ENCODE measurements at places on chromosomes 5 and 9.

DNA sequence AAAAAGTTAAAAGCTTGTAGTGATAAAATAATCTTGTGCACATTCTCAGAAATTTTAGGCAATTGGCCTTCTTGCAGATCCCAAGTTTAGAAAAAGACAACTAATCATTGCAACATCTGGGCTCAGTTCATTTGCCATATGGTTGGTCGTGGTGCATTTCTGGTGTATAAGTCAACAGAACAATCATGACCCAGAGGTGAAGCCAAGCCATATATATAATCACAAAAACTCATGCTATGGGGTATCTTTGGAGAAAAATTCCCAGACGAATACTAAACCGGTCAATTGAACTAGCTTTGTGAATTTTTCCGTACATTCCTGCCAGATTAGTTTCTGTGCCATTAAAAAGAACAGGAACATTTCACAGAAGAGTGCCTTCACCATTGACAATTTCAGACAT, 50.3 kb downstream of the FYB1 start:
- peak; percentile 93 for DNase-seq

GRCh38 chr9:123276551-123276950, 8.2 kb upstream of the STRBP start:
- DNase-seq = no peak

DNA sequence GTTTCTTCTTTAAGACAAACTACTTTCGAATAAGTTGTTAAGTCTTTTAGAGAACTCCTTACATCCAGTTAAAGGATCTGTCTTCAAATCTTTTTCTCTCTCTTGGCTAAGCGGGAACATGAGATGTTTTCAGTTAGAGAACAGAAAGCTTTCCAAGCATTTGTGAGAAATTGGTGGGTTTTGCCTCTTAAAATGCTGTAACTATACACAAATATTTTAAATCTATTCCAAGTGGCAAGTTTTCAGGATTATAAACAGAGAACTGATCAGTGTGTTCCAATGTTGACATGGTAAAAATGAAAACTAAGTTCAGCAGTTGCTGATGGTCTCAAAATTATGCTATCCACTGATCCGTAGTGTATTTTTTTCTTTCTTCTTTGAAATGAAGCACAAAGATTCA, 100.4 kb downstream of the EBF1 start:
- no peak for DNase-seq

DNA sequence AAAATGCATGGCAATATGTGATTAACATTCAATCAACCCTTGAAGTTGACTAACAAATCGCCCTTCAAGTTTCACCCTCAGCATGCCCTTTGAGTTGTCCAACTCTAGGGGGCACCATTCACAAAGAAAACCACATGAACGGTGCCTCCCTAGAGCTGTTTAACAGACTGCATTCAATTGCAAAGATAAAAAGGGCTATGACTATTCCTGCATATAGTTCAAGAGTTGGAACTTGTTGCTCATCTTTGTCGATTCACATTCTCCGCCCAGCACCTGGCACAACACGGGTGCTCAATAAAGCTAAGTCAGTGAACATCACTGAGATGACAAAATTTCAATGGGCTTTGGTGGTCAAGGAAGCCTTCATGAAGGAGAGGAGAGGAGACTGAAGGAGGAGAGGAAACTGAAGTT, 69.6 kb upstream of the SLC30A5 start:
- DNase-seq = peak; percentile 28

- no peak for DNase-seq
Measured at GRCh38 chr9:114170771-114171461, 15.6 kb downstream of the COL27A1 start.

GRCh38 chr5:167903659-167904058, 387.8 kb upstream of the WWC1 start:
- DNase-seq = peak; percentile 67

DNA sequence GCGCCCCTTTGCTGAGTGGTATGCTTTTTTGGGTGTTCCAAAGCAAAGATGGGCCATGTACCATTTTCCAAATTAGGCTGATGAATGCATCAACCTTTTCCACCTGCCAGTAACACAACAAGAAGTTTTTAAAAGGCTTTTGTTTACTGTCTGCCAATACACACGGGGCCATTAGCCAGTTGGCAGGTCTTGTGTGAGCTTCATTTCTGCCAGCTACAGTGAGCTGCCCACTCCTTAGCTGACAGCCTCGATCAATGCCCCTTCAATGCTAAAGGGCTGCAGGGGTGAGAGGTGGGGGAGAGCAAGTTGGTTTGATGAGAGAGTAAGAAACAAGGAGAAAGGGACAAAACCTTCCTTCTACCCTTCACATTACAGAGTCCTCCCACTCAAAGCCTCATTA, 128.7 kb downstream of the C5orf15 start:
- DNase-seq = no peak

GRCh38 chr5:158055111-158055501, 196.2 kb upstream of the CLINT1 start:
- no peak for DNase-seq

DNA sequence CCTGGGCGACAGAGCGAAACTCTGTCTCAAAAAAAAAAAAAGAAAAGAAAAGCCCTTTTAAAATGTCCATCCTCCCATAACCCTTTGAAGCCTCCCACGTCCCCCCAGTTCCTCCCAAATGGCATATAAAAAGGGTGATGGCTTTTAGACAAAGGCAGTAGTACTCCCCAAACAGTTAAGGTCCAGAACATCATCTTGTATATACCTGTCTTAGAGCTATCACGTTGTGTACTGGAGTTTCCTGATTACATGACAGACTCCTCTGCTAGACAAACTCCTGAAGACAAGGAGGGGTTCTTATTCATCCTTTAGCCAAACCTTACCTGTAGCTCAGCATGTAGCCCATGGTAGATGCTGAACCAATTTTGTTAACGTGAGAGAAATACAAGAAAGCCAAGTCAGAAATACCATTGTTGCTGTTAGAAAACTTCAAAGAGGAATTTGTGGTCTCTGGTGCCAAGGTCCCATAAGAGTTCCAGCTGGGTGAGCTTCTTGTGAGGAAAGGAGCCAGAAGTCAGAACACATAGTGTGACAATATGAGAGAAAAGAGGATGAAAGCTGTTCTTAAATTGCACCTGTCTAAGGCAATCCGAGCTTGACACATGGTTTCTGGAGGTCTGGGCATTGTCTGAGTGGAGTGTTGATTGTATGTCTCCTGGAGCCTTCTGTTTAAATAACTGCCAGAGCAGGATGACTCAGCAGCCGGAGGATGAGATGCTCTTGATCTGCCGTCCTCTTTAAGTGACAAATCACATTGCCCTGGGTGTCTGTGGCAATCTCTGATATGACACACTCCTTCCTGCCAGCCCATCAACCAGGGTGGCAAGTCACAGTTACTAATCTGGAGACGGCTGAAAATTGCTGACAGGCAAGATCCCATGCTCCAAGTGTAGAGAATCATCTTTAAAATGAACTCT, 69.1 kb downstream of the ARRDC3 start:
- peak; percentile 90 for DNase-seq

DNA sequence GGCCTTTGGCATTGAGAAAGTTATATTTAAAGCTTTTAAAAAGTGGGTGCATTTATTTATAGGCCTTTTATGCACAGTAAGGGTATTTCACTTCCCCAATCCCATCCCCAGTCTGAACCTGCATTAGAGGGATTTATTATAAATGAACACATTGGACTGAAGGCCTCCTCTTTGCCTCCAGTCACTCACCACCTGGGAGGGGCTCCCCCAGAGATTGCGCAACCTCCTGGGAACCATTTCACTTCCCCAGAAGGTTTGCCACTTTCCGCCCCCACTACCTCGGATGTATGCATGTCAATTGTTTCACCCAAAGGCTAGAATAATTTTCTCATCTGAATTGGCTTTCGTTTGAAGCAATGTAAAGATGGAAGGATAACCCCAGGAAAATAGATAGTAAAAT, 29.8 kb upstream of the VCAN start:
- no peak for DNase-seq

- DNase-seq = peak; percentile 87
Measured at GRCh38 chr9:5587024-5587423, 41.9 kb upstream of the RIC1 start.

GRCh38 chr9:8751406-8751930, 951.9 kb upstream of the DMAC1 start:
- DNase-seq = peak; percentile 31

DNA sequence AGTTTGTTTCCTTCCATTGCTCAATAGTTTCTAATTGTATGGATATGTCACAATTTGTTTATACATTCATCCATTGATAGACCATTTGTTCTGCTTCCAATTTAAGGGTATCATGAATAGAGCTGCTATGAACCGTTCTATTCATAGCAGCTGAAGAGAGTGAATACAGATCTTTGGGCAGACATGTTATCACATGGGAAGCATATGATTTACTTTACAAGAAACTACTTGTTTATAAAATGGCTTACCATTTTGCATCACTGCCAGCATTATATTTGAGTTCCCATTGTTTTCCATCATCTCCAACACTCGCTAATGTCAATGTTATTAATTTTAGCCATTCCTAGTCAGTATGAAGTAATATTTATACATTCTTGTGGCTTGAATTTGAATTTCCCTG, 549.0 kb downstream of the MAT2B start:
- no peak for DNase-seq

DNA sequence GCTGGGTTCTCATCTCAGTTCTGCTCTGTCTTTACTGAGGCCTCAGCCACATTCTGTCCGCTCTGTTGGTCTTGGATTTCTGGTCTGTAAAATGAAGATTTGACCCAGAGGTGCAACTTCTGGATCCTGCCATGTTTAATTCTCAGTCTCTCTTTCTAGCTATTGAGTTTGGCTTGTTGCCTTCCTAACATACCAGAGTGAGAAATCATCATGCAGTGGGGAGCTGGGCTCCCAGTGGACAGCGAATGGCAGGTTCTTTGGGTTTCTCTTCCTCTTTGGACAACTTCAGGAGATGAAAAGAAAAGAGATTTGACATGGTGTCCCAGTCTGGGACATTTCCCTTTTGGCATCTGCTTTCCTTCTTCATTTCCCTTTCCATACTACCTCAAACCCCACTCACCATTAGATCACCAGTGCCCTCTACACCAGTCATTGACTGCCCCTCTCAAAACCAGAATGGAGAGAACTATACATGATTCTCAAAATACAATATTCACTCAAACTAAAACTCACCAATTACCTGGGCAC, 334.7 kb downstream of the ACTL7B start:
- DNase-seq = peak; percentile 66

DNA sequence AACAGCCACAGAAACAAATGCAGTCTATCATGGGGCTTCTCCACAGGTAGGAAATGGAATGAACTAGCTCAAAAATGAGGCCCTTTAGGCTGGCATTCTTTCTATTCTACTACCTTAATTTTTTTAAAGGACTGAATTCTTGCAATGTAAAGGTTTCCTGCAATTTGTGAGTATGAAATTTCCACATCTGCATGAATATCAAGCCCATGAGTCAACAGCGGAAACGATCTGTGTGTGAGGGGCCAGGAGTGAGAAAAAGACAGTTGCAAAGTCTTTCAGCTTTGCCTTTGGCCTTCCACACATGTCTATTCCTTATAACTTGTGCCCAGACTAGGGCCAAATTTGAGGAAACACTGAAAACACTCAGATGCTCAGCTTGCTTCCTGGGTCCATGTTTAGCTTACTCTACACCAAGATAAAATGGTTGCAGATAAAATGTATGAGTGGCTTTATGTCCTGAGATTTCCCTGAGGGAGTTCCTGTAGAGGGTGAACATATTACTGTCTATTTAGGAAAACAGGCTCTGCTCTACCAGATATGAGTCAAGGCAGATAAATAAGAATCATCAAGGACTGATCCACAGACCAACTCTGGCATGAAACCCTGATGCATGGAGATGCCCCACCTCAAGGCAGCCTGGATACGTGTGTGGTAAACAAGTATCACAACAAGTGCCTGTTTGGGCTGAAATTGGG, 46.5 kb downstream of the RETREG1 start:
- DNase-seq = peak; percentile 58

GRCh38 chr5:60526336-60526875, 173.6 kb downstream of the DEPDC1B start:
- DNase-seq = no peak

GRCh38 chr5:101338226-101338625, 435.1 kb upstream of the ST8SIA4 start:
- no peak for DNase-seq

DNA sequence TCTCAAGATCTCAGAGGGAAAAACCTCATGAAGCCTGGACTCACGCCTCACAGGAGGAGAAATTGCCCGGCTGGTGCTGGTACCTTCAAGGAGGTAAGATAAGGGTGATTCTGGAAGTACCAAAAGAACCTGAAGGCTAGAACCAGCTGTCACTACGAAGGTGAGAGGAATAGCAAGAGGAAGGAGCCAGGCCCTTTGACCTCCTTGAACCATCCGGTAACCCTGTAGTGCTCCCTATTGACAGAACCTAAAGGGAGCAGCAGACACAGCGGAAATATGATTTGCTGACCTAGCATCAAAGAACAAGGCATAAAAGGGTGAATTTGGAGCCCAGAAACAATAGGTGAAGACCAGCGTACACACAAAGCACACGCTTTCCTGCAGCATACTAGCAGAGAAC, 92.2 kb downstream of the DOCK8 start:
- DNase-seq = no peak

DNA sequence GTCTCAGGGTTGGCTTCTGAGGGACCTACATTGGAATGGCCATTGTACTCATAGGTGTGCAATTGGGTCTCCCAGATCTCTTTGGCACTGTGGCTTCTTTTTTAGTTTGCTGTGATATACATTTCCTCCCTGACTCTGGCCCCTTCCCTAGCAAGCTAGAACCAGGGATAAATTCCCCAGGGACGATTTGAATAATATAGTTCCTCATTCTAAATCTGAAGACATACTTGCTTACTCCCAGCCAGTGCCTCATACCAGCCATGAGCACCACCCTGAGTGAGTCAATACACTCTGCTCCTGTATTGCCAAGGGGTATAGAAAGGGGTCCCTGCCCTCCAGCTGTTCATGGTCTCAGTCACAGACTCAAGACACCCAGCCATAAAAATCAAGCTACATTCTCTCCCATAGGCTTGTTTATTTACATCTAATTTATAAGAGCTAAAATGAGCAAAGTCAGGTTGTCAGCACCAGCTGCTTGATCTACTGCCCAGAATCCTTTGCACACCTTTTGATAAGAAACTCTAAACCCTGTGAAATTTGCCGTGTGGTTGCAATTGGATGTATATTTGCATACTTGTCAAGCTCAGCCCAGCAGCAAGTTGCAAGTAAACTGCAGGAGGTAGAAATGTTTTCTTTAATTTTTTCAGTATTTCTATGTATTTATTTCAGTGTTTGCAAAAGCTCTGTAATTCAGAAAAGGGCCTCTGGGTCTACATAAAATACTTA, 219.9 kb upstream of the IRX1 start:
- DNase-seq = no peak

GRCh38 chr9:90343991-90344390, 298.6 kb downstream of the DIRAS2 start:
- DNase-seq = peak; percentile 57

DNA sequence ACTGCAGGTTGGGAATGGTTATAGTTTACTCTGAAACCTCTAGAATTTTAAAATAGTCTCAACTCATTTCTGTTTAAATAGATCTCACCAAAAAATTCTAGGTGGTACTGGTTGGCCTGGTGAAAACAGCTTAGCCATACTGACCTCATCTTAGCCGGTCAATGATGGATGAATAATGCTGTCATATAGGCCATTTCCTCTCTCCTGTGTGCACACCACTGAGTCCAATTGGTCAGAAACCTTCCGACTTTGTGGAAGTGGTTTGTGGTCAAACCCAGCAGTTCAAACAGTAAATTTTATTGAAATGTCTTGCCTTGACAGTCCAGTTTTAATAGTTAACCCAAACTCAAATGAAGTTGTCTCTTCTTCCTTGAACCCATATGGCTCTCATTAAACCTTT, 98.6 kb downstream of the GIN1 start:
- DNase-seq = peak; percentile 28

Data from fibroblast of skin of right quadriceps (primary cell).